ENCODE measurements at places on chromosomes 16 and 17.
A peak's percentile ranks its signal among the peaks of the same experiment; 100 is the strongest.

DNA sequence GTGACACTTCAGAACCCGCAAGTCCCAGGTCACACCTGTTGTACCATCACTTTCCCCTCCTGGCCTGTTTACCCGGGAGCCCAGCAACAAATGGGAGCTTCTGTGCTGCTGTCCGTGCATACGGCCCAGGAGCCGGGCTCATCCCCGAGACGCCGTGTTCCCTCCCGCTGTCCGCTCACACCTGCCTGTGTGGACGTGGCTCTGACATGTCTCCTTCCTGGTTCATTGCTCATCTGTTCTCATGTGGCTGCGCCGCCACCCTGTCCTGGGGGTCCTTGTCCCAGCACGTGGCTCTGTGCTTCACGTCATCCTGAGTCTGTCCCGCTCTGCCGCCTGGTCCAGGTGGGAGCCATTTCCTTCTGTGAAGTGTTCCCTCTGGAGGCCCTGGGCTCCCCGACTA, 37.9 kb downstream of the TBCD start:
- no peak for DNase-seq

DNA sequence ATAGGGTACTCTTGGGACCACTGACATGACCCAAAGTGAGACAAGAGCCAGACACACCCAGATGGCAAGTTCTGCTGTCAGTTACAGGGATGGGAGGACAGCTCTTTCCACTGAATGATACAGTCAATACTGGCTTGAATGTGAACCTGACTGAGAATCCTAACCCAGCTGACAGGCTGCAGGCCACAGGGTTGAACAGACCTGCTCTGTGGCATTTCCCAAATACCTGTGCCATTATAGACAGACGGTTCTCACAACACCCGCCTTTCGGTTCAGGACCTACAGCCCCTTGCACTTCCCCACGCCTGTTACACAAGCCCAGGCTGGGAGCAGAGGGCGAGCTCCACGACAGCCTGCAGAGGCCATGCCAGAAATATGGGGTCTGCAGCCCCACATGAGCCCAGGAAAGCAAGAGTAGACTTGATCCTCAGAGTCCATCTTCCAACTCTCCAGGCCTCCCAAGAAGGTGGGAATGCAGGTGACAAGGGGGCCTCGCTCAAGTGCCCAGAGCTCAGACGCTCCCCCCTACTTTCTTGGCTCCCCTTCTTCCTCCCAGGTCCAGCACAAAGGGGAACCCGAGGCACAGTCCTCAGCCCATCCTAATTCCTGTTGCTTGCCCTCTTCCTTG, 314.3 kb downstream of the SOX9 start:
- no peak for DNase-seq

- no peak for DNase-seq
These were observed 16.6 kb upstream of the C16orf74 start for GRCh38 chr16:85767531-85767930.

- DNase-seq: no peak
These were observed 53.6 kb downstream of the CYTH1 start for GRCh38 chr17:78728495-78728894.

- DNase-seq: no peak
These were observed 18.5 kb downstream of the TOP2A start for GRCh38 chr17:40399185-40399584.

- DNase-seq: no peak
These were observed 2.8 kb downstream of the MAPK8IP3 start for GRCh38 chr16:1708768-1709180.

- DNase-seq: no peak
These were observed 191.0 kb upstream of the RPL38 start for GRCh38 chr17:74012465-74012864.

- no peak for DNase-seq
These were observed 9.5 kb downstream of the MTMR4 start for GRCh38 chr17:58504826-58505351.

DNA sequence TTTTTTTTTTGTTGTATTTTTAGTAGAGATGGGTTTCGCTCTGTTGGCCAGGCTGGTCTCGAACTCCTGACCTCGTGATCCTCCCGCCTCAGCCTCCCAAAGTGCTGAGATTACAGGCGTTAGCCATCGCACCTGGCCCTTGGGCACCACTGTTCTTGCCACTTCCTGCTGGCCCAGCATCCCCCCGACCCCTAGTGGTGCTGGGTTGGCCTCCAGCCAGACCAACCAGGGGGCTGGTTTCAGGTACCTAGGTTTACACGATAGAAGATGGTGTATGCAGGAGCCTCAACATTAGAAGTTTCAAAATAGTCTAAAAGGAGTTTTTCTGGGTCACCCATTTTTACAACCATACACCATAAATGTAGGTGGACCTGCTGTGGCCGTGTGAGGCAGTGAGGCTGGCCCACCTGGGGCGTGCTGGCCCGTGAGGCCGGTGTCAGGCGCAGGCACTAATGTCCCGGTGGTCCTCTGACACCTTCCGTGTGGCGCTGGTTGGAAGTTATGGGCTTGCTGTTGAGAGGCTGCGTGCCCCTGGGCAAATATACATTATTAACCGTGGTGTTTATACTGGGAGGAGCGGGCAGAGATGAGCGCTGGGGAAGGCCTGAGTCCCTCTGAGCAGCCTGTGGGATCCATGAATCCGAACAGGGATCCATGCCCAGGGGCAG, 43.5 kb downstream of the CFAP20 start:
- no peak for DNase-seq

GRCh38 chr17:35433075-35433894, 985 bp upstream of the SLFN12 start:
- peak; percentile 61 for DNase-seq

DNA sequence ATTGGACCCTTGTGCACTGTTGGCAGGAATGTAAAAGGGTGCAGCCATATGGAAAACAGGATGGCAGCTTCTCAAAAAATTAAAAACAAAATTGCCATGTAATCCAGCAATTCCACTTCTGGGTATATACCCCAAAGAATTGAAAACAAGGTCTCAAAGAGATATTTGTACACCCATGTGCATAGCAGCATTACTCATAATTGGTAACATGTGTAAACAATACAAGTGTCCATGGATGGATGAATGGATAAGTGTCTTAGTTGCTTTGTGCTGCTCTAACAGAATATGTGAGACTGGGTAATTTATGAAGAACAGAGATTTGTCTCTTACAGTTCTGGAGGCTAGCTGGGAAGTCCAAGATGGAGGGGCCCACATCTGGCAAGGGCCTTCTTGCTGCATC, 3.8 kb upstream of the RUNDC3A start:
- DNase-seq: no peak

DNA sequence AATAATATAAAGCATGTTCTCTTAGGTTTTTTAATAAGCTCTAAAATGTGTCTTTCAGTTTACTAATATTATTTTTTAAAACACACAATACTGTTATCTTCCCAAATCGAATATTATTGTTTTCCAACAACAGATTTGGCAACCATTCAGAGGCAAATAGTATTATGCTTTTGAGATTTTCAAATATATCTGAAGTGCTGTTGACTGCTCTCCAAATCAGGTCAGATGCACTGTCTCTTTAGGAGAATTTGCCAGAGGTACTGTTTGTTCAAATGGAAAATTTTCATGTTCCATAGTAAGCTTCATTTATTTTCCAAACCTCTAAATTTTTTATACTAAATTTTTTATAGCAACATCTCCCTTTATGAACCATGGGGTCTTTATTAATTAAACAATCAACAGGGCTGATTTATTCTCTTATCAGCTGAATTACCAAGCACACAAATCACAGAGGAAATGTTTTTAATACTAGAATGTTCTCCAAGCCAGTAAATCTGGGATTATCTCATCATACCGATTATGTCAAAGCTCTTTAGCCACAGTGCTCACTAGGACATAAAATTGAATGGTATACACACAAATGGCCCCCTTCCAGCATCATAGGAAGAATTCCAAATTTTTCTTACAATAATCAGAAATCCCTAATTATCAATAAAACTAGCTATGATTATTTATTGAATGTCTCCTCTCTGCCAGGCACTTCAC, 108.8 kb upstream of the HLF start:
- no peak for DNase-seq

- no peak for DNase-seq
These were observed 77.6 kb downstream of the CHD9 start for GRCh38 chr16:53132406-53132805.

GRCh38 chr17:10737168-10737622, 7.4 kb upstream of the TMEM220 start:
- no peak for DNase-seq

GRCh38 chr17:48576479-48577309, 1.5 kb downstream of the HOXB4 start:
- no peak for DNase-seq
